ENCODE measurements at places on chromosomes 5 and 9.

- no peak for DNase-seq
These were observed 9.7 kb downstream of the ESM1 start for GRCh38 chr5:54975701-54976100.

- no peak for DNase-seq
These were observed 156.6 kb downstream of the PIK3R1 start for GRCh38 chr5:68372161-68372560.

DNA sequence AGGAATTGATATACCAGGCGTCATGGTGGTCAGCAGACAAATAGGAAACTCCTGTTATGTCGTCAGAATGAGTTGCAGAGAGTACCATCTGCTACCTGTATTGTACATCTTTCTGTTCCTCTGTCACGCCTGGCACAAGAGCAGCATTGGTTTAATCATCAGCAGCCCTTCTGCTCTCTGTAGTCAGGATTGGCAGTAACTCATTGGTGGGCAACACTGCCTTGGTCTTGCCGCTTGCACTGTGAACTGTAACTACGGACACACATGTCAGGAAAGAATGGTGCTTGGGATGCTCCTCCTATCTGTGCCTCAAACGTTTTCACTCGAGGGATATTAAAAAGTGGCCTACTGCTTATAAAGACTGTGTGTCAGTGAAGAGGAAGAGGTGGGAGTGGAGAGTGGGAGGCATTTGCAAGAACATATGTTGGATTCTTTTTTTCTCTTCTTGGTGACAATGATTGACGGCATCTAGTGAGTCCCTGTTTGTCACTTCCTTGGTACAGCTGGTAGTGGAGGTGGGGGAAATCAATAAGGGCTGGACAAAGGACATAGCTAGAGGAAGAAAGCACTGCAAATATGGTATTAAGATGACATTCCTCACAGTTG lies 76.6 kb downstream of the F2RL2 start:
- no peak for DNase-seq

DNA sequence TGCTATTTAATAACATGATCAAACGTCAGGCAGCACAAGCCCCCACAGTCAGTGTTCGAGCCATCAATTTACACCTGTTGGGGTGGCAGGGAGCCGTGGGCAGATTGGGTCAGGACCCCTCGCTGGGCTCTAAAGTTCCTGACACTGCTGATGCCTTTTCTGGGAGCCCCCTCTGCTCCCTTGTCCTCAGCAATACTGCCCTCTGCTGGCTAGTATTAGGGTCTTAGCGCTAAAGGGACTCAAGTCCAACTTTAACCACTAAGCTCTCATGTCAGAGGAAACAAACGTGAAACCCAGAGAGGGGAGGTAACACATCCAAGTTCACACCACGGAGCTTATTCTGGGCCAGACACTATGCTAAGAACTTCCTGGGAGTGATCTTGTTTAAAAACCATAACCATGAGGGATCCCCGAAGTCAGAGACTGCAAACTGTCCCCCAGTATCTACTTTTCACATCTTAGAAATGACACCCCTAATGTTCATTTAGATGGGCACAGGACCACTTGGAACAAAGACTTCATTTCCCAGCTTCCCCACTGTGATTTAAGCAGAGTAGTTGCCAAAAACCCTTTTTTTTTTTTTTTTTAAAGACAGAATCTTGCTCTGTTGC lies 20.4 kb downstream of the ANKS6 start:
- no peak for DNase-seq

DNA sequence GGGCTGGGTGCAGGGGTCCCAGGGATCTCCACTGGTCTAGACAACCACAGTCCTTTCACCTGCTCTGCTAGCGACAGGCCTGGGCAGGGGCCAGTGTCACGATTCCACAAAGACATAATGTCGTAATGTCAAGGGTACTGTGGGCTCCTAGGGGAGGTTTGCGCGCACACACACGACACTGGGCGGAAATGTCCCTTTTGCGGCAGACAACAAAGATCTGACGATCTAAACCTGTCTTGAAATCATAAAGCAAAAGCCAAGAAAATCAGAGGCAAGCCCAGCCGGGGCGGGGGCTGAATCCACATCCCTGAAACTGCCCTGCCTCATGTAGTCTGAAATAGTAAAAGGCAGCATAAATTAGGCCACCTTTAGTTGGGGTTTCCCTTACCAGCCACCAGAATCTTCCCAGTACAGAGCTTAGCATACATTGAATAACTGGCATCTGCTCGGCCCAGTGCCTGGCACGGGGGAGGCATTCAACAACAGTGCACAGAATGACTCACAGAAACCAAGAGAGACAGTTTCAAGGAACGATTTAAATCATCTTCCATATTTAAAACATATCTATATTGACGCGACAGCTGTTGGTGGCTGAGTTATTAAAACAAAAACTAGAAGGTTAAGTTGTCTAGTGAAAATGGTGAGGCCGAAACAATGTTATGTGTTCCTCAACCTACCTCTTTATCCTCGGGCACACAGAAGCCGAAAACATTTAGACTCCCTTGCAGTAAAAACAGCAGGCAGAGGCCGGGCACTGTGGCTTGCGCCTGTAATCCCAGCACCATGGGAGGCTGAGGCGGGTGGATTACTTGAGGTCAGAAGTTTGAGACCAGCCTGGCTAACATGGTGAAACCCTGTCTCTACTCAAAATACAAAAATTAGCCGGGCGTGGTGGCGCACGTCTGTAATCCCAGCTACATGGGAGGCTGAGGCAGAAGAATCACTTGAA lies 151.0 kb downstream of the MYO10 start:
- no peak for DNase-seq

Measured in stimulated activated CD8-positive, alpha-beta memory T cell treated with anti-CD3 and anti-CD28 coated beads, Interleukin-15, amount 100 ng/mL, for 24 hours (primary cell).